ENCODE measurements at places on chromosomes 16 and 17.

- DNase-seq: no peak
Measured at GRCh38 chr16:79124016-79124756, 476.4 kb downstream of the MAF start.

- no peak for DNase-seq
Measured at GRCh38 chr16:78407191-78407590, 307.7 kb downstream of the WWOX start.

GRCh38 chr16:496097-496886, 31.2 kb upstream of the CAPN15 start:
- no peak for DNase-seq

DNA sequence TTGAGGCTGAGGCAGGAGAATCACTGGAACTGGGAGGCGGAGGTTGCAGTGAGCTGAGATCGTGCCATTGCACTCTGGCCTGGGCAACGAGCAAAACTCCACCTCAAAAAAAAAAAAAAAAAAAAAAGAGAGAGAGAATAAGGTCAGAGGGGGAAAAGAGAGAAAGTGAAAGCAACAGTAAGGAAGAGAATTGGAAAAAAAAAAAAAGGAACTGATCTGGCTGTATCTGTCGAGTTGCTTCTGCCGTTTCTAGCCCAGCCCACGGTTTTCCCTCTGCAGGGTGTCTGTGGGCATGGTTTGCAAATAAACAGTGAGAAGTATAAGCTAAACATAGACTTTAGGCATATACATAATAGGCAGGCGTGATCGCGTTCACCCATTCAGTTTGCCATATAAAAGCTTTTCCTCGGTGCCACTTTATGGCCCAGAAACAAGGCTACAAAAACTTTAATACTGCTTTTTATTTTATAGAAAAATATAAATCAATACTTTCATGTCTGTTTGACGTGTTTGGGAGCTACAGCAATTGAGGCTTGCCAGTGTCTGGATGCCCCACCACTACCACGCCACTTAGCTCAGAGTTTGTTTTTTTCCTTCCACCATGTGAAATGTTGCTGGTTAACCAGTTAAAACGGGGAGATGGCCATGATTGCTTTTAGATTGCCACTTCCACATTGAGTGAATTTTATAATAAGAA, 436.7 kb downstream of the MAF start:
- no peak for DNase-seq

GRCh38 chr17:299546-299945, 53.1 kb downstream of the RPH3AL start:
- DNase-seq: no peak

GRCh38 chr17:7834542-7834956, 532 bp downstream of the KDM6B start:
- DNase-seq: no peak

- DNase-seq: peak; percentile 94
Measured at GRCh38 chr17:78862073-78863023, 21.7 kb upstream of the USP36 start.

GRCh38 chr17:18181358-18181757, 2.3 kb upstream of the ALKBH5 start:
- no peak for DNase-seq

GRCh38 chr17:80349151-80349651, 65.8 kb upstream of the ENDOV start:
- DNase-seq: peak; percentile 49

DNA sequence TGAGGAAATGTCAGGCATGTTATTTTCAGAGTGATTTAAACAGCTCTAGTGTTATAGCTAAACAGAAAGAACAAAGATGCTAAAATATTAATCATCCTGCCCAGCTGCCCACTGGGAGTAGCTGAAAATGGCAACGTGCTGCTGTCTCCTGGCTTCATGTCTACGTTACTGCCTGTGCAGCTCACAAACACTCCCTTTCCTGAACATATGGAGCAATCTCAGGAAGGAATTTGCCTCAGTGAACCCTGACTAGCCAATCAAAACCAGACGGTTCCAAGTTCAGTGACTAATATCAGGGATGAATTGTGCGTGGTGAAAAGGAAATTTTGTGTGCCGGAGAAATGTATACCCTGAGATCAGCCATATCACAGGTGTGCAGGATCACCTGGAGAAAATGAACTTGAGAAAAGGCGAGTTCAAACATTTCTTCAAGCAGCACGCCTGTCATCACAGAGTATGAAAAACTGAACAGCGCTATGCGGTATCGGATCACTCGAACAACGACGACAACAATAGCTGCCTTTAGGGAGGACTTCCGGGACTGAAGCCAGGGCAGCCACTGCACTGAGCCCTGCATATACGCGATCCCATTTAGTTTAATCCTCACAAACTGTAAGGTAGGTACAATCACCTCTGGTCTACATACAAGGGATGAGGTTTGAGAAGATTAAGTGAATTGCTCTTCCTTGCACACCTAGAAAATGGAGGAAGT, 110.3 kb downstream of the STX8 start:
- DNase-seq: no peak

GRCh38 chr16:51431517-51432241, 280.6 kb upstream of the SALL1 start:
- DNase-seq: peak; percentile 96

GRCh38 chr16:77991701-77992100, 30.6 kb upstream of the CLEC3A start:
- DNase-seq: no peak

DNA sequence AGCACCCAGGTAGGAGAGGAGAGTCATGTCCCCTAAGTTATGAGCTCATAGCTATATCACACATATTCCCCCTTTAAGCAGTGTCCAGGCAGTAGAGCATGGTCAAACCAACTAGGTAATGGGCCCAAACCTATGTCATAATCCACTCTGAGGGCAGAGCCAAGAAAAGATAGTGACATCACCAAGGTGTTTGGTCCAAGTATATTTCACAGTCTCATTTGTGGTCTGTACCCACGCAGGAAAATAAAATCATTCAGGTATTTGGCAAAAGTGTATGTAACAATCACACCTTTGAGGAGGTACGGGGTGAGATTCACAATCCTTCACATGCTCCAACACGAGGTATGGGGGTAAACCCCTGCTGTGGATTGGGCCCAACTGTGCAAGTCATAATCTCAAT, 2112.8 kb downstream of the TP53TG3F start:
- no peak for DNase-seq

- peak; percentile 89 for DNase-seq
Measured at GRCh38 chr16:66925322-66925840, at the start of gene RRAD. TSS of gene RRAD (minus strand) at chr16:66925535. CDS start at chr16:66925179, 356 bp downstream.

- DNase-seq: peak; percentile 85
Measured at GRCh38 chr17:81926451-81927151, 934 bp downstream of the MAFG start.

DNA sequence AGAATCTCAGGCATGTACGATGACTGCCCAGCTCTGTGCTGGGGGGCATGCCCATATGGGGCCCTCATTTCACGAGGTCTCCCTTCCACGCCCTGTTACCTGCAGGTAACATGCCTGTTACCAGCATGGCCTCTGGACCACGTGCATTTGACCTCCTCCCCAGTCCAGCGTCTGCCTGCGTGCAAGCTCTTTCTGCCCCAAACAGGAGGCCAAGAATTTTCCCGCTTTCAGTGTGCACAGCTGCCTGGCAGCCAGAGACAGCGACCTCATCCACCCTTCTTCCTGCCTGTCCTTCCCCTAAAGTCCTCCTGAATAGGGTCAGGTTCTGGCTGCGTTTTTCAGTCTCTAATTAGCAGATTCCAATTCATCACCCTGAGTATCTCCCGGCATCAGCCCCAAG, 306.5 kb upstream of the ZFHX3 start:
- no peak for DNase-seq

GRCh38 chr17:51372345-51373004, 112.1 kb downstream of the UTP18 start:
- DNase-seq: peak; percentile 73

- peak; percentile 5 for DNase-seq
Measured at GRCh38 chr16:67001726-67002125, 13.3 kb downstream of the CES4A start.

DNA sequence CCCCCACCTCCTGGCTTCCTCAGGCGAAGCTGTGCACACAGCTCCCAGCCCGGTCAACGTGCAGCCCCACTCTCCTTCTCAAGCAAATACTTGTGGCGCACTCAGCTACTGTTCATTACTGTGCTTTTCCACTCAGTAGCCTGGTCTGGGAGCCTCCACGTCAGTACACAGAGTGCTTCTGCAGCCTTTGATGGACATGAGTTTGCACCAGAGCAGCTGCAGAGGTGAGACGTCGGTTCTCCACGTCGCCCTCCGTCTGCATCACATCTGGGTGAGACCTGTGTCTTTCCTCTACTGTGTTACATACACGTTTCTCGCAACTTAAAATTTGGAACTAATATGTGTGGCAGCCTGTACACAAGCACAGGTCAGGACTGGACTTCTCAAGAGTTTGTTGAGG, 334.3 kb downstream of the C16orf95 start:
- DNase-seq: no peak

DNA sequence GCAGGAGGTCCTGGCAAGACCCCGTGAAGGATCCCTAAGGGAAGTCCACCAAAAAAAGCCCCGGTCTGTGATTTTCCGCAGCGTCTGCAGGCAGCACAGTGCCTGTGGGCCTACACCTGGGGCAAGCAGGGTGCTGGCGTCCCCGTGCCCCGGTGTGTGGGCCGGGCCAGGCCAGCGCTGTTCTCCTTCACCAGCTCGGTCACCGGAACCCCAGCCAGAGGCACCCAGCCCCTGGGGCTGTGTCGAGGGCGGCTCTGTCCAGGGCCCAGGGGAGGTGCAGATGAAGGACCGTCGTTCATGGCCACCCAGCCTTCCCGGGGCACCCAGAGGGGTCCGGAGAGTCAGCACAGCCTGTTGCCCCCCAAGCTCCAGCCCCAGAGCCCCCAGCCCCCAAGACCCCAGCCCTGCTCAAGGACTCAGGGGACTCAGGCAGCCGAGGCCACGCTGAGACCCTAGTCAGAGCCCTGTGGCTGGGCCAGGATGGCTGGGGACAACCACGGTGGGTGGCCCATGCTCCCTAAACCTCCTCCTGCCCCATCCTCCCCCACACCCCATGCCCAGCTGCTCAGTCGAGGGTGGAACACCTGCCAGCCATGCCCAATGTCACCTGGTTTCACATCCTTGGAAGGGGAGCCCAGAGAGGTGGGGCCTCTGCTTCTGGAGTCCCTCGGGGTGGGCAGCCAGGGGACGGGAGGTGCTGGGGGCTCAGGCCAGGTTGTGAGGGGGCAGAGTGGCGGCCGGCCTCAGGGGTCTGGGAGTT, 5.7 kb upstream of the C1QTNF8 start:
- no peak for DNase-seq

- no peak for DNase-seq
Measured at GRCh38 chr16:30951750-30952149, 2.9 kb downstream of the ORAI3 start.

DNA sequence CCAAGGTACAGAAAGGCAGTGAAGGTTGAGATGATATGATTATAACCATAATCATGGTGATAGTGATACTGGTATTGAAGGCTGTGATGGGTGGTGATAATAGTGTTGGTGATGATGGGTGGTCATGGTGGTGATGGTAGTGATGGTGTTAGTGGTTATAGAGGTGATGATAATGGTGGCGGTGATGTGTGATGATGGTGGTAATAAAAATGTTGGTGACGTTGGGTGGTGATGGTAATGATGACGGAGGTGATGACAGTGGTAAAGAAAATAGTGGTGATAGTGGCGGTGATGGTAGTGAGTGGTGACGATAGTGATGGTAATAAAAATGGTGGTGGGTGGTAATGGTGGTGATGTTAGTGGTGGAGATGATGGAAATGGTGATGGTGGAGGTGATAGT, 65.1 kb upstream of the KDM8 start:
- no peak for DNase-seq

GRCh38 chr17:49343273-49343672, 18.8 kb downstream of the ZNF652 start:
- DNase-seq: no peak

DNA sequence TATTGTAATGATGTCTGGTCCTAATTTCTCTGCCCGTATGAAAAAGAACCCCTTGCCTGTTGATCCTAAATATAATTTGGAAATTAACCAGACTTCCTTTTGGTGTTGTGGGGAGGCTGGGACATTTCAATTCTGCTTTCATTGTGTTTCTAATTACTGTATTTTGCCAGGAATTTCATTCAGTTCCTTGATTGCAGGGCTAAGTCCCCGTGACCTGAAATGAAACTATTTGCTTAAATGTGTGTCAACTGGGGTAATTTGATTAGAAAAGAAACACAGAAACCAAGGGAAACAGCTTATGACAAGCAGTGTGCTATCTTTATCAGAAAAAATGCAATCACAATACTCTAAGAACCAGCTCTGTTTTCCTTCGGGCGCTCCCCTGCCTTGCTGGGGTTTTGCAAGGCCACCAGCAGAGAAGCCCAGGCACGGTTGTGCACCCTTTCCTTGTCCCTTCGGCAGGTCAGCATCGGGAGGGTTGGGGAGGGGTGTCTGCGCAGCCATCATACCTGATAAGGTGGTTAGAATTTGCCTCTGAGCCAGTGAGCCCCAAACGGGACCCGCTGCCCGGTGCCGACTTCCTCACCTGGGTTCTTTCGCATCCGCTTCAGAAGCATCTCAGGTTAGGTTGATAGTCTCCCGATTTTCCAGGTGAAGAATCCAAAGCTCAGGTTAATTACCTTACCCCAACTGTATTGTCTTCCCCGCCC, 19.4 kb downstream of the KLHL36 start:
- no peak for DNase-seq

- DNase-seq: no peak
Measured at GRCh38 chr16:22355487-22355908, 18.9 kb downstream of the CDR2 start.

- no peak for DNase-seq
Measured at GRCh38 chr17:82913304-82914043, 73.7 kb upstream of the ZNF750 start.

DNA sequence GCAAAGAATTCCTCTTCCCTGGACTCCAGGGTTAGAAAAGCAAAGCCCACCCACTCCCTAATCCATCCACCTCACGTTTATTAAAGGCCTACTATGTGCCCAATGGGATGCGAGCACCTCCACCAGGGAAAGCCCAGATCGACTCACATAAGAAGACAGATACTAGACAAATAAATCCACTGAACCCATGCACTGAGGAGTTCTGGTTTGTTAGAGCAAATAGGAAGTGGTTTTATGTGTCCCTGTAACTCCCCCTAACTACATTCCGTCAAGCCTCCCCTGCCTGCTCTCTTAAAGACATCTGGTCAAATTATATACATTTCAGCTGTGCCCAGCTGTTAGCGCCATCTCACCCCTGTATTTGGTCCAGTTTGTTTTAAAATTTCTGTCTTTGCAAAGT, 218.5 kb upstream of the RPL38 start:
- DNase-seq: no peak

GRCh38 chr16:15552507-15552906, 90.4 kb downstream of the MARF1 start:
- no peak for DNase-seq

DNA sequence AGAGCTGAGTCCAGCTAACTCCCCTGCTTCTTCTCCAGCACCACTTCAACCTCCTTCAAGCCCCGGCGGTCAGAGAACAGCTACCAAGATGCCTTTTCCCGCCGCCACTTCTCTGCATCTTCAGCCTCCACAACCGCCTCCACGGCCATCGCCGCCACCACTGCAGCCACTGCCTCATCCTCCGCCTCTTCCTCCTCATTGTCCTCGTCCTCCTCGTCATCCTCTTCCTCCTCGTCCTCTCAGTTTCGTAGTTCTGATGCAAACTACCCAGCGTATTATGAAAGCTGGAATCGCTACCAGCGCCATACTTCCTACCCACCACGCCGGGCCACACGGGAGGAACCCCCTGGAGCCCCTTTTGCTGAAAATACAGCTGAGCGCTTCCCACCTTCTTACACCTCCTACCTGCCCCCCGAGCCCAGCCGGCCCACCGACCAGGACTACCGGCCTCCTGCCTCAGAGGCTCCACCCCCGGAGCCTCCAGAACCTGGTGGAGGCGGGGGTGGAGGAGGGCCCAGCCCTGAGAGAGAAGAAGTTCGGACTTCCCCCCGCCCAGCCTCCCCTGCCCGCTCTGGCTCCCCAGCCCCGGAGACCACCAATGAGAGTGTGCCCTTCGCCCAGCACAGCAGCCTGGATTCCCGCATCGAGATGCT, 7.1 kb downstream of the SETD1A start:
- DNase-seq: no peak
